ENCODE measurements at places on chromosomes 6 and 20. TPM values are rescaled to one million over a fixed set of nuclear protein-coding genes. Genes with fewer than 3 reads are reported as not detected.

- DNase-seq: peak; percentile 59
Observed at GRCh38 chr6:30687659-30688431, 1.4 kb upstream of the PPP1R18 start.

DNA sequence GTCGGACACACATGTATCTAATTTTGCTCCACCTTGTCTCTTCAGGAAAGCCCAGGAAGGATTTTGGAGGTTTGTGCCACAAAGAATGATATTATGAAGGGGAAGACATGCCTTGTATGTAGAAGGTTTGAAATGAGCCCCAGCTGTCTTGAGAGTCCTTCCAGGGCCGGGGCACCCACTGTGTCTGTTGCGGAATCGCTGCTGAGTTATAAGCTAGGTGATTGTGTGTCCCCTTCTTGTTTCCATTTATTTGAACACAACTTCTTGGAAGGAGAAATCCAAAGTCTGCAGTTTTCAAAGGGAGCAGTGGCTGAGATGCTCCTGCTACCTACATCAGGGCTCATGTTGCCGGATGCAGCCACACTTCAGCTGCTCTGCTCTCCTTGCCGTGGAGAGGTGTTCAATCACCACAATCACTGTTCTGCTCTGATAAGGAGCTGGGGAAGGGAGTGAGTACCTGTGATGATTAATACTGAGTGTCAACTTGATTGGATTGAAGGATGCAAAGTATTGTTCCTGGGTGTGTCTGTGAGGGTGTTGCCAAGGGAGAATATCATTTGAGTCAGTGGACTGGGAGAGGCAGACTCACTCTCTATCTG is 828.6 kb downstream of the QKI start:
- DNase-seq: no peak

GRCh38 chr6:3022765-3023662 is 23.3 kb downstream of the NQO2 start:
- DNase-seq: peak; percentile 12

DNA sequence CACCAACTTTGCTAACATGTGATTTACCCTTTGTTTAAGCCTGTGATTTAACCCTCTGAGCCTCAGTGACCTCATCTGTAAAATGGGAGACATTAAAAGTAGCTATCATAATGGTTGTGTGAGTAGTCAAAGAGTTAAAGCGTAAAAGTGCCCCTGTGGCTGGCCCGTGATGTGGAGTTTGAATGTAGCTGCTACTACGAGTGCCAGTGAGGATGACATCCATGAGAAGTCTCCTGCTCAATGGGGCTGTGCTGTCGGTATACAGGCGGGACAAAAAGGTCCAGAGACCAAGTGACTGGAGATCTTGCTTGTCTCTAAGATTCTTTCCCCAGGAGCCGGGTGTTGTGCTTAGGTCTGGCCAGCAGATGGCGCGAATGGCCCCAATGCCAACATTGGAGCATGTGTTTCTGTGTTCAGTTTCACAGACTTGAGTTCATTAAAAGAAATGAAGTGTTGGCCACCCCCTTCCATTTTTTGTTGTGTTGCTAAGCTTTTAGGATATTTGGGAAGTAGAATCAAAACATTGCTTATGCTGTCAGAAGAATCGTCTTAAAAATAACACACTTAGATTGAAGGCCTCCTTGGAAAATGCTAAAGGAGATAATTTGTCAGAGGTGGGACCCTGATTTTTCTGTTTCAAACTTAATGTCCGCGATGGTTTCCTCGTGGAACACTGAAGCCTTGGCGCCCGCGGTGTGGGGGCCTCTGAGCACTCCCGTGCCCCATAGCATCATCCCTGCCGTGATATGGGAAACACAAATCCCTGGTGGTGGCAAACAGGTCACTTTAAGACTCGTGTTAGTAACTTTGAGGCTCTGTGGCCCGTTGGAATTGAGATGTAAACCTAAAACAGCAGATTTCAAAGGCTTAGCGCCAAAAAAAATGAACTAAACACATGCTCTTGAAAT is 9.3 kb upstream of the RBM38 start:
- DNase-seq: peak; percentile 79

GRCh38 chr20:3595541-3595940 is 67.7 kb downstream of the GFRA4 start:
- DNase-seq: no peak

- DNase-seq: no peak
Observed at GRCh38 chr6:86858970-86859369, 78.4 kb upstream of the HTR1E start.

GRCh38 chr6:1545654-1546053 is 64.1 kb upstream of the FOXC1 start:
- no peak for DNase-seq

DNA sequence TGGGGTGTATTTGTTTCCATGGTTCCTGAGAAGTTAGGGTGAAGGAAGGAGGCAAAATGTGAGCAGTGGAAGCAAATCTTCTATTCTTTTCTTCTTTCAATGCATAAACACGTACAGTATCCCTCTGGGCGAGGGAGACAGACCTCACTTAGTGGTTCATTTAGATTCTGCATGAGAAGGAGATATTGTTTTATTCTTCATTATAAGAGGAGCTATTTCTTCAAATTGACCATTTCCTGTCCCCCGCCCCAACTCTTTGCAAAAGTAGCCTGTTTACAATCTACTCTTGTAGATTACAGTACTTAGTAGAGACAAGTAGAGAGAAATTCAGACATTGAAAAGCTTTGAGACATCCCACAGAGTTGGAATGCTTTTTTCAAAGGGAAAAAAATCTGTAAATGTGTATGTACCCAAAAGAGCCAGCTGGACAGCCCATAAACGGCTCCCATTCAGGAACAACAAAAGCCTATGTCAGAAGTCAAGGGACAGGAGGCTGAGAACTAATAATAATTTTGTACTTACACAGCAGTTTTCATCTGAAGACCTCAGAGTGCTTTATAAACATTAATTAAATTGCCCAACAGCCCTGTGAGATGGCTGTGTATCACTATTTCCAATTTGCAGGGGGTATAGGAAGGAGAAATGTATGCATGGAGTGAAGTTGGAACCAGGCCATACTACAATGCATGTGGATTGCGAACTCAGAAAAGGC is 23.9 kb downstream of the CD83 start:
- DNase-seq: no peak

DNA sequence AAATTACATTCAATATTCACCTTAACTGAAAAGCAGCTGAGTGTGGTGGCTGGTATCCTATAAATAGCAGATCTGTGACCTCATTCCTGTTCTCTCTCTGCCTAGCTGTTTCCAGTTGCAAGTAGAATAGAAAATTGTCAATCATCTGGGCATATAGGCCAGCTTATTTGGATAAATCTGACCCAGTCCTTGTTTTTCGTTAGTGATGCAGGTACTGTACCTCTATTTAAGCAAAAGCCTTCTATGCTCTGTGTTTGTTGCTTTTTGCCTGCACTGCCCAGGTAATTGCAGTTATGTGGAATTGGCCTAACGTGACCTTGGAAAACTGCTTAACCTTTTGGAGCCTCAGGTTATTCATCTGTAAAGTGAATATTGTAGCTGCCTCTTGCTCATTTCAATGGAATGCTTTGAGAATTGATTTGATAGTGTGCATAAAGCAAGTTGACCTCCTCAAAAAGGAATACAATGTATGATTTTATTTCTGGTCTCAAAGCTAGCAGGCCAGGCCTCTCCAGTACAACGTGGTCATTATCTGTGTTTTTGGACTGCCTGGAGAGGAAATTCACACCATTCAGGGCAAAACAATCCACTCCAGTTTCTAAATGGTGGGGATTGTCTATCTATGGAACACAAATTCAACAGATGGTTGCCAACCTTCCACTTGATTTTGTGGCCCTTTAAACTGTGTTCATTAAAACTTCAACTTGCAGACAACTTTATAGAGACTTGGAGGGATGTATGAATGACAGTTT is 508.7 kb upstream of the CITED2 start:
- DNase-seq: peak; percentile 31

- DNase-seq: no peak
Observed at GRCh38 chr6:6235786-6236185, 84.7 kb downstream of the F13A1 start.

GRCh38 chr6:3290149-3290930 is 31.6 kb downstream of the PSMG4 start:
- no peak for DNase-seq

DNA sequence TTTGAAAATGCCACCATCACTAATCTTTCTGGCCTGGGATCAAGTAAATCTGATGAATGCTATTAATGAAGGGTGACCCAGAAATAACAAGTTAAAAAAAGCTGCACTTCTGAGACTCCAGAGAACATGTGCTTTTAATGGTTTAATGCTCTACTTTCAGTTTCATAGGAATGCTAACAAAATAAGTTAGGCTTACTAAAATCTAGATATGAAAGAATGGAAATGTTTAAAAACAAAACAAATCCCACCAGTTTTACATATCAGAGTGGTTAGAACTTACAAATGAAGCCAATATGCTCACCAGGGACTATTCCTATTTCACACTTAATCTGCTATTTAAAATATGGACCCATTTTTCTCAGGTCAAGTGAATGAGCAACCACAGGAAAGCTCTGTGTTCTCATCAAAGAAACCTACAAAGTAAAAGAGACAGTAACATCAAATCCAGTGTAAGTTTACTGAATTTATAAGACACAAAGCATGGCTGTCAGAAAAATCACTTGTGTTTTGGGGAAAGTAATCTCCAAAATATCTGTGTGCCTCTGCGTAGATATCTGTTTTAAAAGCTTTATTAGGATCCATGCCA is 40.3 kb downstream of the FYN start:
- no peak for DNase-seq

GRCh38 chr6:111381123-111381522 is 101.9 kb downstream of the REV3L start:
- no peak for DNase-seq

GRCh38 chr20:33070111-33071053 is 9.1 kb upstream of the BPIFB4 start:
- no peak for DNase-seq

GRCh38 chr6:36285187-36285671 is 15.4 kb downstream of the PNPLA1 start:
- DNase-seq: no peak

- no peak for DNase-seq
Observed at GRCh38 chr6:148359228-148359627, 16.6 kb downstream of the SASH1 start.

- no peak for DNase-seq
Observed at GRCh38 chr6:5457983-5458683, 196.8 kb downstream of the FARS2 start.

DNA sequence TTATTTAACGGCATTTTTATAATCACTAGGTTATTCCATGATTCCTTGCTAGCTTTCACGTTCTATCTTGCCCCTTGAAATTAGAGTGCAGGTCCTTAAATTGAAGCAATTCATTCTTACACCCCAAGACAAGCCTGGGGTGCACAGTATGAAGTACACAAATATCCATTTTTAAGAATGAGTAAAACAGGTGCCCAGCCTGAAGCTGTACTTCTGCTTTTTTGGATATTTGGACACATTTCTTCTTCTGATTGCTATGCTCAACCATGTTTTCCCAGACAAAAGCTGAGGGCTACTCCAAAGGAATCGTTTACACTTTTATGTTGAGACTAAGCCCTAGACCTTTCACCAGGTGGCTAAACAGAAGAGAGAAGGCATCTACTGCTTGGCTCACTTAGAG is 7.9 kb upstream of the TAGAP start:
- no peak for DNase-seq

- DNase-seq: no peak
Observed at GRCh38 chr6:108720827-108721226, 127.4 kb upstream of the ARMC2 start.

GRCh38 chr6:134379599-134379998 is 61.7 kb upstream of the SGK1 start:
- no peak for DNase-seq

Gene AVP
- total RNA-seq: not detected

Gene RBBP8NL
- total RNA-seq: not detected

Gene SRSF12
- 0.09 TPM for total RNA-seq

Gene STX11
- 0.16 TPM for total RNA-seq

Gene MATN4
- not detected for total RNA-seq

Gene DEFB121
- total RNA-seq: not detected

Gene LY6G5B
- 4.5 TPM for total RNA-seq

Gene CTCFL
- total RNA-seq: not detected

Gene DSP
- 4.3 TPM for total RNA-seq

Gene PRR18
- total RNA-seq: not detected

Gene ZKSCAN8
- 16.4 TPM for total RNA-seq

Gene TP53TG5
- not detected for total RNA-seq

Gene SAMD3
- 9.1 TPM for total RNA-seq

Gene COL9A1
- not detected for total RNA-seq

Data from fibroblast of the aortic adventitia (primary cell).